Stimulated activated CD8-positive, alpha-beta memory T cell treated with anti-CD3 and anti-CD28 coated beads, Interleukin-4, amount 100 ng/mL, for 1 hour (primary cell): ENCODE measurements at places on chromosomes 3 and 15.

- no peak for DNase-seq
Observed at GRCh38 chr3:122810734-122811133, 15.9 kb downstream of the SLC49A4 start.

- no peak for DNase-seq
Observed at GRCh38 chr3:59749291-59749690, 699.5 kb upstream of the CFAP20DC start.

GRCh38 chr3:64764386-64764929, 76.7 kb upstream of the ADAMTS9 start:
- no peak for DNase-seq

DNA sequence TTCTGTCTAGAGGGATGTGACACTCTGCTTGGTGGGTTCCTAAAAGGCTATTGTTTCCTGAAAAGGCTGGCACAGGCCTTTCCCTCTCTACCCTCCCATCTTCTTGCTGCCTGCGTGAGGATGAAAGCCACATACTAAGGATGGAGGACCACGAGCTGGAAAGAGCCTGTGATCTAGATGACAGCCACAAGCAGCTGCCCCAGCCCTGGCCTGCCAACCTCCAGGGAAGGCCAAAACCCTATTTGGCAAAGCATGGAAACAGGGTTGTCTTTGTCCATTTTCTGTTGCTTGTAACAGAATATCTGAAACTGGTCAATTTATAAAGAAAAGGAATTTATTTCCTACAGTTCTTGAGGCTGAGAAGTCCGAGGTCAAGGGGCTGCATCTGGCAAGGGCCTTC, 144.5 kb downstream of the FBLN2 start:
- DNase-seq, result no peak

GRCh38 chr3:31810991-31811433, 170.1 kb downstream of the OSBPL10 start:
- DNase-seq, result no peak

- no peak for DNase-seq
Observed at GRCh38 chr3:71986606-71987005, 201.7 kb upstream of the PROK2 start.
